ENCODE measurements at places on chromosomes 7 and 10.
A peak's percentile ranks its signal among the peaks of the same experiment; 100 is the strongest.

GRCh38 chr7:108227366-108227765, 97.2 kb upstream of the LAMB4 start:
- DNase-seq = no peak

- DNase-seq = no peak
Observed at GRCh38 chr10:8158193-8159071, 103.9 kb downstream of the GATA3 start.

DNA sequence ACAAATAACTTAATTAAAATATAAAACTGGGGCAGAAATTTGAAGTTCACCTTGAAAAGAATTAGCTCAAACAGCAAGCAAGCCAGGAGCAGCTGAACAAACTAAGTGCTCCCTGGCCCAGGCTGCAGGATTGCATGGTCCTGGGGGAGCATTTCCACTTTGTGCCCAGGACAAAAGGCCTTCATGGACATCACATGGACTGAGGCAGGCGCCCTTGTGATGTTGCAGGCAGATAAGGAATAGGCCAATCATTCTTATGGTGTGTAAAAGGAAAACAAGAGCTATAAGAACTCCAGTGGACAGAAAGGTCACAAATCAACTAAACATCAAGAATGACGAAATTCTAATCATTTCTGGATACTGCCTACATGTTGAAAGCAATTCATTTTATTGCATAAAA, 17.5 kb upstream of the TECTB start:
- no peak for DNase-seq

- peak; percentile 16 for DNase-seq
Observed at GRCh38 chr10:132640326-132641125, 102.9 kb downstream of the INPP5A start.

DNA sequence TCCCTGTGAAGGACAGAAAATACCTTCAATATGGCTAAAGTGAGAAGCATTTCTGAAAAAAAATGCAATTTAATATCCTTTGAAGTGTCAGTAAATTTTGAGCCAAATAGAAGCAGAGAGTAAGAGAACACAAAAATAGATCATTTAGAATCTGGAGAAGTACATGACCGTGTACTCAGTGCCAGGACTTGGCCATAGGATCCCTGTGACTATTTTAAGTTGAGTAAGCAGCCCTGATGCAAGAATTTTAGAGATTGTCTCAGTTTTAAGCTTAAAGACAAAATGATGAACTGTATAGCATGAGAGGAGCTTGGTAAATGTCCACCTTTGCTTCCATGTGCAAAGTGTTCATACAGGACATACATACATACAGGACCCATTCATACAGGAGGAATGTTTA, 2.5 kb downstream of the PTER start:
- peak; percentile 19 for DNase-seq

GRCh38 chr10:79090134-79090803, 21.5 kb downstream of the ZMIZ1 start:
- no peak for DNase-seq

- no peak for DNase-seq
Observed at GRCh38 chr10:11322698-11323097, 288.8 kb downstream of the USP6NL start.

DNA sequence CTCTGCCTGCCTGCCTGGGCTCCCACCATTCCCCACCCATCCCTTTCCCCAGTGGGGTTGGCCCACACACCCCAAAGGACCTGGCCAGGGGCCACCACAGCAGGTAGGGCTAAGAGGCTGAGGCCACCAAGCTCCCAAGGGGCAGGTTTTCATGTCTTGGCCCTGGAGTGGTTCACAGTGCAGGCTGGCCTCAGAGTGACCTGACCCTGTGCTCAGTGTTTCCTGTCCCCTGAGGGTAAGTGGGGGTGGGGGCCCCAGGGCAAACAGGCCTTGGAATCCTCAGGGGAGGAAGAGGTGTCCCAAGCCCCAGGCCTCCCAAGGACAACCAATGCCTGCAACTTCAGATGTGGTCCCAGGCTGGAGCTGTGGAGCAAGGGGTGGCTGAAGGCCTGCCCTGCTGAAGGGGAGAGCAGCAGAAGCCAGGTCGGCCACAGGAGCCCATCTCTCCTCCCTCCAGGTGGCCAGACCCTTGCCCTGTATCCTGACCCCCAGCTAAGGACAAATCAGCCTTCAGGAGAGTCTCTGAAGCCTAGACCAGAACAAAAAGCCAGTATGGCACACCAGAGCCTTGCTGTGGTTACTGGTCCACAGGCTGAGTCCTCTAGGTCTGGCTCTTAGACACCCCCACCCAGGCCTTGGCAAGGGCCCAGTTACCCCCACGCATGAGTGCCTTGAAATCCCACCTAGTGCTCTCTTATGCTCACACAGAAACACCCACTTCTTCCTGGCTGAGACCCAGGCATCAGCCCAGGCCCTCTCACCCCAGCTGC, 27.6 kb downstream of the POLL start:
- DNase-seq = no peak

DNA sequence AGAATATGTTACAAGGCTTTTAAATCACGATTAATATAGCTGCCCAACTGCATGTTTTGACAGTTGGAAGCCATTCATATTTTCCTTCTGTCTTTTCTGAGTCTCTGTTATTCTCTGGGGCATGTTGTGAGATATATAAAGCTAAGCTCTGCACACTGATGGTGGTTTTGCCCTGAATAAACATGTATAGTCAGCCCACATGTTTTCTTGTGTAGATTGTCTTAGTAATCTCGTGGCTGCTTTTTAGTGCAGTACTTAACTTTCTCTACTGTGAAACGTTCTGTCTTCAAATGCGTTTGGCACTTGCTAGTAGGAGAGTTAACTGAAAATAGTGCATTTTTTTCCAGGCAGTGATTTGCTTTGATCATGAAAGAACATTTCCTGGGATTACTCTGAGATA, 268.5 kb downstream of the DNAJB9 start:
- DNase-seq = no peak

DNA sequence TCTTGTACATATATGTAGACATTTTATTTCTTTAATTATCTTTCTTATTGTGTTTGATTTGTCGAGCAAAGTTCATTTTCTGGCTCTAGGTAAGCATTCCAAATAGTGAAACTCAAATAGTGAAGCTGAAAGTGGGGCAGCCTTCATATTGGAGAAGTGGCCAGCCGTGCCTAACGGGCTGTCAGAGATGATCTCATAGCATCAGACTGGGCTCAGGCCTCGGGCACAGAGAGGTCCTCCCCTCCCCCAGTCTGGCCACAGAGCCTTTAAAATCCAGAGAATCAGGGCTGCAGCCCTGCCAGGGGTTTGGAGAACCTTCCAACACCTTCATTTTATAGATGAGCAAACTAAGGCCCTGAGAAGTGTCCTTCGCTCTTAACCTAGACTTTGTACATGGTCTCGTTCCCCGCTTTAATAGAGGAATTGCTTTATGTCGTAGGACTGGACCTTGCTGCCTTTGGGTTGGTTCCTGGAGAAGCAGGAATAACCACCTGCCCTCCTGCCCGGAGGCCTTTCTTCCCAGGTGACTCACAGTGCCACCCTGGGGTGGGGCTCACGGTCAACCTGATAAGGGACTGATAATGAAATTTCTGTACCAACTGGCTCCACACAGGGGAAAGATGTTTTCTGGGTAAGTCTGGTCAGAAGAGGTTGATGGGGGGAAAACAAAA, 7.3 kb downstream of the TSPAN15 start:
- no peak for DNase-seq

- no peak for DNase-seq
Observed at GRCh38 chr7:129493555-129493954, 8.8 kb upstream of the SMKR1 start.

GRCh38 chr7:55185941-55186609, 167.3 kb downstream of the EGFR start:
- no peak for DNase-seq

DNA sequence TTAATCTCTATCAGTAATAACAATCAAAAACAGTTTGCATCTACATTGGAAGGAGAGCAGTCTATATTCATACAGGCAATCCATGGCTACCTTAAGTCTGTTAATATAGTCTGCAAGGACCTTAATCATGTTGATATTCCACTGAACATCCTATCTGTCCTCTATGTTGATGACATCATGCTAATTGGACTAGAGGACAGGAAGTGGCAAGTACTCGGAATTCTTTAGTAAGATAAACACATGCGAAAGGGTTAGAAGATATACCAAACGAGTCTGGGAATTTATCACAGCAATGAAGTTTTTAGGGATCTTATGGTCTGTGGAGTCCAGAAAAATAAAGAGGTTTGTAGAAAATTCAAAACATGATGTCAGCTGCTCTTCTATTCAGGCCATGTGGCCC, 11.3 kb upstream of the SAMD9L start:
- no peak for DNase-seq
